Immature natural killer cell (primary cell): ENCODE measurements at places on chromosomes 4 and X. TPM values are rescaled to one million over a fixed set of nuclear protein-coding genes. Genes with fewer than 3 reads are reported as not detected.

The LRP2BP gene
- not detected for polyA plus RNA-seq

The ANXA10 gene
- polyA plus RNA-seq: not detected

The CSAG1 gene
- not detected for polyA plus RNA-seq

The GLUD2 gene
- 0.16 TPM for polyA plus RNA-seq

The MAGEB2 gene
- polyA plus RNA-seq: not detected

The PCDH7 gene
- not detected for polyA plus RNA-seq

The TNIP3 gene
- 1.3 TPM for polyA plus RNA-seq

The CORIN gene
- not detected for polyA plus RNA-seq

The MAOB gene
- polyA plus RNA-seq: not detected
